Glomerular endothelial cell (primary cell): ENCODE measurements at places on chromosomes 5 and 9.

- DNase-seq: no peak
Observed at GRCh38 chr9:112890106-112891081, at the start of gene SLC46A2. TSS of gene SLC46A2 (minus strand) at chr9:112890876. CDS start at chr9:112890681, 195 bp downstream.

GRCh38 chr5:156892223-156892622 is 42.1 kb downstream of the PPP1R2B start:
- no peak for DNase-seq

- DNase-seq: no peak
Observed at GRCh38 chr5:26572480-26572879, 465.9 kb downstream of the CDH9 start.

DNA sequence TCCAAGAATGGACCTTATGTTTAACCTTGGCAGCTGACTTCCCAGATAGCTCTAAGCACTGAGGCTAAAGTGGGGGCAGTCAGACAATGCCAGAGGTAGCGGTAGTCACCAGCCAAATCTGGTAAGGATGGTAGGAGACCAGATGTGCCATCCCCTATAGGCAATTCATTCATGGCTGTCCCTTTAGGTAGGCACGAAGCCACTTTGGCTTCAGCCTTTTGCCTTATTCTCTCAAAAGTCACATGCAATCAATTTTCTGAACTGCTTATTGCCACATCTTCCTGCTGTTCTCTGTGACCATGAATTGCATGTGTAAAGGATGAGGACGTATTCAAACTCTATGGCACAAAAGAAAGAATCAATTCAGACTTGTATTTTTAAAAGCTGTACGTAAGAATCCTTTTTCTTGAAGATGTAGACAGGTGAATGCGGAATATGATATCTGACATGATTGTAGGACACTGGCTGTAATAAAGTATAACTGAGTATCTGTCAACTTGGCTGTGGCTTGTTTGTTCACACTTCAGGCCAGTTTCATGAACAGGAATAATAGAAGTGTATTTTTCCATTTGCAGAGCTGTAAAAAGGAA is 611.7 kb downstream of the NR2F1-AS1 start:
- no peak for DNase-seq

- no peak for DNase-seq
Observed at GRCh38 chr5:61463596-61463995, 131.5 kb downstream of the ZSWIM6 start.

DNA sequence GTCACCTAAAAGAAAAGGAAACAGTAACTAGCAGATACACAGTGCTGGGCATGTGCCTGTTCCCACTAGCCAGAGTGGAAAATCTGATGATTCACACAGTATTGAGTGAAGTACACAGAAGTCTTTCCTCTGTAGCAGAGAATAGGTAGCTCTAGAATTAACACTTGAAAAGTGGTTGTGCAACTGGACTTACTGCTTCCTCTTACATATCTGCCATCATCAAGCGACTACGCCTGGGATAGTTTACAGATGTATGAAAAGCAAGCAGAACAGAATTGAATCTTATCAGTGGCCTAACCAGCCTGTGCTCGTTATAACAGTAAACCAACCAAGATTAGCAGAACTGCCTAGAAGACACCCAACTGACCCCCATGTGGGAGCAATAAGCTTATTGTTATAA is 130.6 kb downstream of the DTWD2 start:
- no peak for DNase-seq

DNA sequence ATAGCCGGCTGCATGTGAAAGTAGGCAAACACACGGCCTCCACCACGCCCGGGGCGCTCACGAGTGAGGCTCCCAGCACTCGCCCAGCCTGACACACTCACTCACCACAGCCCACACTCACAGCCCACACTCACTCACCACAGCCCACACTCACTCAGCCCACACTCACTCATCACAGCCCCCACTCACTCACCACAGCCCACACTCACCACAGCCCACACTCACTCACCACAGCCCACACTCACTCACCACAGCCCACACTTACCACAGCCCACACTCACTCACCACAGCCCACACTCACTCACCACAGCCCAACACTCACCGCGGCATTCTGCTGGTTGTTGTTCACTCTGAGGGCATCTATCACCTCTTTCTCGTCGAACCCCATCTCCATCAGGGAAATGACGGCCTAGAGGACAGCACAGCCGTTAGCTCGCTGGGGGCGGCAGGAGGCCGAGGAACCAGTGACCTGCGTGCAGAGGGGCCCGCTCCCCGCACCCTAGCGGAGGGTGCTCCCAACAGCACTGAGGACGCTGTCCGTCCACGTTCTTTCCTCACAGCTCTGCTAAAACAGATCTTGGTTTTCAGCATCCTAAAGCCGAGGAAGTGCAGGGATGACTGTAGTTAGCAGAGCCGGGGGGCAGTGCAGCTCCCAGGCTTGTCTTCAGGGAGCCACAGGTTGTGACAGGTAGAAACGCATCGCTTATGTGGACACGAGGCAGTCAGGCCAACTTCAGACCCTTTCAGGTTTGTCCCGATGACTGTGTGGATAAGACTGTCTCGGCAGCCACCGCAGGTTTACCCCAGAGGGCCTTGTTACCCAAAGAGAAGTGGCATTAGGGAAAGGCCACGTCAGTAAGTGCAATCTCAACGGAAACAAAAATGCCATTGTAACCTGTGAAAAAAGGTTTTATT is 21.6 kb downstream of the UBAC1 start:
- no peak for DNase-seq

DNA sequence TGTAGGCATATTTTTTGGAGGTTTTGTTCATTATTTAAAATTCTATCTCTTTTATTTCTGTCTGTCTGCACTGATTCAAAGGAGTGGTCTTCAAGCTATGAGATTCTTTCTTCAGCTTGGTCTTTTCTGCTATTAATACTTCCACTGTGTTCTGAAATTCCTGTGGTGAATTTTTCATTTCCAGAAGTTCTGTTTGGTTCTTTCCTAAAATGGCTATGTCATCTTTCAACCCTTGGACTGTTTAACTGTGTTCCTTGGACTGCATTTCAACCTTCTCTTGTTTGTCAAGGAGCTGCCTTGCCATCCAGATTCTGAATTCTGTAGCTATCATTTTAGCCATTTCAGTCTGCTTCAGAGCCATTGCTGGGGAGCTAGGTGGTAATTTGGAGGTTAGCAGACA is 76.3 kb downstream of the CERT1 start:
- no peak for DNase-seq

- no peak for DNase-seq
Observed at GRCh38 chr9:71746023-71746757, 22.1 kb downstream of the CEMIP2 start.

DNA sequence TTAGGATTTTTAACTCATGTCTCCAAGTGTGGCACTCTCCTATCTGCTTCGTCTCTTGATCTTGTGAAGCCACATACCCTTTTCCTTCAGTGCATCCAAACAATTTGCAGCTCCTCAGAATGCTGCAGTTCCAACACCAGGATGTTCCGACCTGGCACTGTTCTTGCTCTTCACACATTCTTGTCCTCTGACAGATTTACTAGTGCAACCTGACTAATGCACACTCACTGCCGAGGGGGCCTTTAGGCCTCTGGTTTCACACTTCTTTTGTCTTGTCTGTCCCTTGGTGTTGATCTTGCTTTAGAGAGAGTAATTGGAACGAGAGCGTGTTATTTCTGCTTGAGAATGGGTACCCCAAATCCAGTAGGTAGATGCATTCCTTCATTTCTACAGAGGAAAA is 15.0 kb downstream of the ARHGAP26 start:
- DNase-seq: no peak

DNA sequence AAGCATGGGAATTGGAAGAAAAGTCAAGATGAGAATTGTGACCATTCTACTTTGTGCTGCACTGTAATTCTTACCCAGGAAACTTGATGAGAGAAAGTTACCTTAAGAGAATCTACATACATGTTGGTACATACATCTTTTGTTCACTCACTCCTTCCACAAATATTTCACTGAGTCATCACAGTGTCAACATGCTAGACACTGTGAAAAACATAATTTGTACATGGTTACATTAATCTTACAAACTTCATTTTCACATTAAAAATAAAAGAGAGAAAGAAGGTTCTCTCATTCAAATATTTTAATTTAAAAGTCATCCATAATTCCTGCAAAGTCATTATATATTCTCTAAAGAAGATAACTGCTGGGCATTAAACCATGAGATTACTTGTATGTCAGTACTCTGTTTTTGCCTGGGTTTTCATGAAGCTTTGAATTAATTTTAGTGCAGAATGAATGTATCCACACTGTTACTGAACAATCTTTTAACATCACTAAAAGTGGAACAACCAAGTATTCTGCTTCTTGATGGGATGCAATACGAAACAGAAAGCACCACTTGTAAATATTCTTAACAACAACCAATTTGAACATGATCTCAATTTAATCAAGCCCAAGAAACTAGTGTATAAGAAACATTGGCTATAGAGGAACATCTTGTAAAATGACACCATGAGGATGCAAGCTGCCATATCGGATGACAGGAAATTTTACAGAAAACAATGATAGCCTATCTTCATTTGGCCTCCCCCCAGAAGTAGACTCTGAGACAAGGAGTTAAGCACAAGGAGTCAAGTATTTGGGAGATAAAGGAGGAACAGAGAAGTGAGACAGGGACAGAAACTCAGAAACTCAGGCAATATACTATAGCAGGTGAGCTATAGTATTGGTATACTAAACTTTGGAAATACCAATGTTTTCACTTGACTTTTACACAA is 28.4 kb downstream of the ERP44 start:
- DNase-seq: no peak
